Putamen (tissue), 1 donor: ENCODE measurements at places on chromosomes 13 and 19.

GRCh38 chr13:67235265-67235664 is 5.1 kb upstream of the PCDH9 start:
- no peak for DNase-seq

DNA sequence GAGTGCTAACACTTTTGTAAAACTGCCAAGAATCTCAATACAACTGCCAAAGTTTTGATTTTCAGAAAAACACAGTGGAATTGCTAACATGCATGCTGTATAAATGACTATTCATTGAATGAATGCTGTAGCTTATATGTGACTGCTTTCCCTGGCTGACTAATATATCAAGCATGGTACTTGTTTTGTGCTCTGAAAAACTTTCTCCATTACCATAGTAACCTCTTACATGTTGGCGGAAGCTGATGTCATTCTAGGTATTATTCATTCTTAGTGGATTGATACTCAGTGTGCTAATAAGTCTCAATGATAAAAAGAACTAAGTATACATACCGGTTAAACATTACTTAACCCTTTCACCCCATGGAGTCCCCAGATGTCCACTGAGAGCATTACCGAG is 166.1 kb upstream of the MYO16 start:
- DNase-seq, result no peak

DNA sequence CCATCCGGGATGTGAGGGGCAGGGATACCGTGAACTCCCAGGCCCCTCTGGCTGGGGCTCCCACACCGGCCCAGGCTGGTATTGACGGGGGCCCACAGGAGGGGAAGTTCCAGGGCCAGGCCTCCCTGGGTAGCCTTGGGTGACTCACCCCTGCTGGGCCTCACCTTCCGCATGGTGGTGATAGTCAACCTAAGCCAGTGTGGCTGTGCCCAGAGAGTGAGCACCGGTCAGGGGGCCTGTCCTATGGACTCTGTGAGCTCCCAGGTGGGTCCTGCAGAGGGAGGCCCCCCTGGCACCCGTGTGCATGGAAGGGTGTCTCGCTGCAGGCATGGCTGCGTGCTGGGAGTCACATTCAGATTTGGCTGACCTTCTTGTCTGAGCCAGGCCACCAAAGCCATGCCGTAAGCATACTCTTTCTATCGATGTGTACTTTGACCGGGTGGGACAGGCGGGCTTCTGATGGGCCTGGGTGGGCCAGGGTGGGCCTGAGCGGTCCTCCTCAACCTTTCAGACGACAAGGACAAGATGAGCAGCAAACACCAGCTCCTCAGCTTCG is 27.6 kb downstream of the DHX34 start:
- no peak for DNase-seq

DNA sequence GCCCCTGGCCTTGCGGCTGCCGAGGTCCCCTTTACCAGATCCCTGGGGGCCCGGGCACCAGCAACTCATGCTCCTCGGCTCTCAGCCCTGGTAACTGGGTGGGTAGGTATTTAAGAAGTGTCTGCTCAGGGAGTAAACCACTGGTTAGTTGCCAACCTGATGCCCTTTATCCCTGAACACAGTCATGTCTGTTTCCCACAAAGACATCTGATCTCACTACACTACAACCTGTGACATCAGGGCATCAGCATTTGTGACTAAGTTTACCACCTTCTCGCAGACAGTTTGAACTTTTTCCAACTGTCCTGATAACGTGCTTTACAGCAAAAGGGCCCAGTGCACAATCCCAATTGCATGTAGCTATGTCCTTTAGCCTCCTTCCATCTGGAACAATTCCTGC is 22.0 kb downstream of the GGACT start:
- DNase-seq, result no peak
